ENCODE measurements at places on chromosomes 5 and 9. TPM values are rescaled to one million over a fixed set of nuclear protein-coding genes. Genes with fewer than 3 reads are reported as not detected.

PCDHGA6 gene
- 5.8 TPM for total RNA-seq

ALDH1A1 gene
- 269 TPM for total RNA-seq

DNAH5 gene
- total RNA-seq, result 0.16 TPM

FAM151B gene
- total RNA-seq, result 3.2 TPM

All from sigmoid colon (tissue), 7 donors.